ENCODE measurements at places on chromosomes 6 and 20. TPM values are rescaled to one million over a fixed set of nuclear protein-coding genes. Genes with fewer than 3 reads are reported as not detected.

DNA sequence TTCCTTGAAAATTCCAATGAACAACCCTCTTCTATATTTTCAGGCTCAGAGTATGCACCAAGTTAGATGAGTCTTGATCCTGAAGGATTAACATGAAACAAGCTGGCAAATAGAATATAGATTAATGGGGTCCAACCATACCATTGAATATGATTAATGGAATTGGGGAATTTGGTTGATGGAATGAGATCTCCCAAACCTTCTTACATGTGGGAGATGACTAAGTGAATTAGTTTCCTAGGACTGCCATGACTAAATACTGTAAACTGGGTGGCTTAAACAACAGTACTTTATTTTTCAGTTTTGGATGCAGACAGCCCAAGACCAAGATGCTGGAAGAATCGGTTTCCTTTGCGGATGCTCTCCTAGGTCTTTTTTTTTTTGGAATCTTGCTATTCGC, 347.0 kb downstream of the QKI start:
- no peak for DNase-seq

GRCh38 chr20:45407067-45407745, 883 bp upstream of the DBNDD2 start:
- DNase-seq, result no peak

DNA sequence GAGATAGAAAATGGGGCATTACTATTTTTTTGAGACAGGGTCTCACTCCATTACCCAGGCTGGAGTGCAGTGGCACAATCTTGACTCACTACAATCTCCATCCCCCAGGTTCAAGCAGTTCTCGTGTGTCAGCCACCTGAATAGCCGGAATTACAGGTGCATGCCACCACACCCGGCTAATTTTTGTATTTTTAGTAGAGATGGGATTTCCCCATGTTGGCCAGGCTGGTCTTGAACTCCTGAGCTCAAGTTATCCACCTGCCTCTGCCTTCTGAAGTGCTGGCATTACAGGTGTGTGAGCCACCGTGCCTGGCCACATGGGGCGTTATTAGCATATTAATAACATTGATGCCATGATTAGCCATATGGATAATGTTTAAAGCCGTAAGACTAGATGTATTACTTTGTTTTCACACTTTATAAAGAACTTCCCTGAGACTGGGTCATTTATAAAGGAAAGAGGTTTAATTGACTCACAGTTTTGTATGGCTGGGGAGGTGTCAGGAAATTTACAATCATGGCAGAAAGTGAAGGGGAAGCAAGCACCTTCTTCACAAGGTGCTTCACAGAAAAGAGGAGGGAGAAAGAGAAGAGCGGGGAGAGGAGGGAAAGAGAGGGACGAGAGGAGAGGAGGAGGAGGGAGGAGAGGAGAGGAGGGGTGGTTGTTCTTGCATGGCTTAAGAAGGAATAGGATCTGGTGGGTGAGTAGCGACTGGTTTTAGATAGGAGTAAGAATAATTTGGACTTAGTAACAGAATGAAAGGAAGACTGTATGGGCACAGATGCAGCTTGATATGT, 51.9 kb downstream of the MYO6 start:
- DNase-seq, result no peak

- DNase-seq, result no peak
These were observed 46.3 kb upstream of the HMGN3 start for GRCh38 chr6:79280756-79281155.

DNA sequence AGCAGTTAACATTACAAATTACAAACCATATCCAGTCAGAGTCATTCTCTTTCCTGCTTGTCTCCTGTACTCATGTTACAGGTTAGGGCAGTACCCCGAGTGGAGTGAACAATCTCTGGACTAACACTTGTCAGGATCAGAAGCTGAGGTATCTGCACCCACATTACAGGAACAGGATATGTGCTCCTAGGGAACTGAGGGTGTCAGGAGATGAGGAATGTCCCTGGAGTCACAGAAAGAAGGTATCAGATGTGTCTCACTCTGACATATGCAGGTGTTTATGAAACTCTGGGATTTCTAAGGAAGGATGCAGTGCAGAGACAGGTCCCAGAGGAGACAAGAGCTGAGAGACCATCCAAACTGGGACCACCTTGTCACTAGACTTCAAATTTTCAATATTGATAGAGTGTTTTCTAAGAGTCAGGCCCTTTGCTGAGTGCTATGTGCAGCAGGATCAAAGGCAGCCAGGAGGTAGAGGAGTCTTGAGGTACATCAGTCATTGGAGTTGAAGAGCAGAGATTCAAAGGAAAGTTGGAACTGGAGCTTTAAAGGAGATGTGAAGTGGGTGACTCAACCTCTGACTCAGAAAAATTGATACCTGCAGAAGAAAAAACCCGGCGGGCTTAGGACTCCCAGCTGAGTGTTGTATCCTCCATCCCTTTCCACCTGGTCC, 12.6 kb downstream of the HLA-DPB1 start:
- DNase-seq, result no peak

DNA sequence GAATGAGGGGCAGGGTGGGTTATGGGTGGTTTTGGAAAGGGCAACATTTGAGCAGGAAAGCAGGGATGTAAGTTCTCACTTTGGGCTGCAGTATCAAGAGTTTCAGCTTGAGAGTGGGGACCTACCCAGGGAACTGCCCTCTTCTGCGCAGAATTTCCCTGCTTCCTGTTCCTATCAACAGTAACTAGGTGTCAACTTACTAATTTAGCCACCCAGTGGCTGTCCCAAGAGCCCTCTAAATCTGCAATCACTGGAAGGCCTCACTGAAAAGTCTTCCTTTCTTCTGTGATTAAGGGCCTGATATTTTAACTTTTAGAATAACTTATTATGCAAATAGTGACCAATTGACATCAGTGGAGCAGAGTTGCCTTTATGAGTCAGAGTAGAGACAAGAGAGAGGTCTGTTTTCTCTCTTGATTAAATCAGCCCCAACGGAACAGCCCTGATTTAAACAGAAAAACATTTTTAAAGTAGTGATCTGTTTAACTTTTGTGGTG, 118.2 kb upstream of the RIPOR2 start:
- no peak for DNase-seq

DNA sequence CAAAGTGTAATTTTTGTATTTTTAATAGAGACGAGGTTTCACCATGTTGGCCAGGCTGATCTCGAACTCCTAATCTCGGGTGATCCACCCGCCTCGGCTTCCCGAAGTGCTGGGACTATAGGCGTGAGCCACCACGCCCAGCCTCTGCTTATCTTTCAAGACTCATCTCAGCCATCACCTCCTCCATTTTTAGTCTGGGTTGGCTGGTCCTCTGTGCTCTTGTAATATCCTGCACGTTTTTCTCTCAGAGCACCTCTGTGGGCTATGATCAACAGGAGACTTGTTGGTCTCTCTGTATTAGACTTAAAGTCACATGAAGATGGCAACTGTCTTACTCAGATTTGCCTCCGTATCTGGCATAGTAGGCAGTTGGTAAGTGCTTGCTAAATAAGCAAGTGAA, 7.6 kb downstream of the NOTCH4 start:
- no peak for DNase-seq

DNA sequence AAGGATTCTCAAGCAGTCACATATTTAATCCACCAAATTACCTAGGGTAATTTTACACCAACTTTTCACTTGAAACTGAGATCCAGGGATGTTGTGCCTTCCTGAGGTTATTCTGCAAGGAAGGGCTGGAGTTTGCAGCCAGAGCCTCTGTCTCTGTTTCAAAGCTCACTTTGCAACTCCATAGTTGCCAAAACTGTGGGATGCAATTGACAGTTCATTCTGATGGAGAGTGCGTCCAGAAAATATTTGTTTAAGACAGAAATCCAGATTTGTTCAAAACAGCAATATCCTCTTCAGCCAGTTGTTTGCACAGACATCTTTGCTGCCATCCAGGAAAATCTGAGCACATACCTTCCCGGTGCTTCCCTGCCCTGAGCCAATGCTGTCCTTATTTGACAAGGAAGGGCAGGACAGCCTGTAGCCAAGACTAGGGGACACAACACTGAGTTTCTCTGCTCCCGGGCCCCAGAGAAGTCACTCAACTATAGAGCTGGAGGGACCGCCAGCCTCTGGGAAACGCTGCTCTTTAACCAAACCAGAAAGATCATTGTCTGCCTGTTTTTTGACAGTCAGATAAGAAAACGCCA, 297.4 kb downstream of the HIVEP2 start:
- no peak for DNase-seq

- DNase-seq, result no peak
These were observed 145.9 kb upstream of the FBXL4 start for GRCh38 chr6:99093456-99094190.

The POU5F1 gene
- total RNA-seq, result not detected

The SLC39A7 gene
- 44.8 TPM for total RNA-seq

The SLC17A1 gene
- not detected for total RNA-seq

The PFDN4 gene
- 149 TPM for total RNA-seq

Measured in NCI-H460 (cell line).